H1 (cell line): ENCODE measurements at places on chromosomes 5 and 9.
A peak's percentile ranks its signal among the peaks of the same experiment; 100 is the strongest.

DNA sequence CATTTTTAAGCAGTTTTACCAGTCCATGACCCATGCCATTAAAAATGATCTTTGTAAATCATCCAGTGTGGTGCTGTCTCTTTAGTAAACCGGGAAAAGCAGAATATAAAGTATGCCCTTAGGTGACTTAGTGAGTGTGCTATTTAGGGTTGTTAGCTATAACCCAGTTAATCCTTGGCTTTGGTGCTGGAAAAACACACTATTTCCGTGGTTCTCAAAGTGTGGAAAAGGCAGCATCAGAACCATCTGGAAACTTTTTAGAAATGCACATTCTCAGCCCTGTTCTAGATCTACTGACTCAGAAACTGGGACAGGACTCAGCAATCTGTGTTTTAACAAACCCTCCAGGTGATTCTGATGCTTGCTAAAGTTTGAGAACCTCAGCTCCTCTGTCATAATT lies 123.6 kb upstream of the ZNF608 start:
- no peak for DNase-seq

DNA sequence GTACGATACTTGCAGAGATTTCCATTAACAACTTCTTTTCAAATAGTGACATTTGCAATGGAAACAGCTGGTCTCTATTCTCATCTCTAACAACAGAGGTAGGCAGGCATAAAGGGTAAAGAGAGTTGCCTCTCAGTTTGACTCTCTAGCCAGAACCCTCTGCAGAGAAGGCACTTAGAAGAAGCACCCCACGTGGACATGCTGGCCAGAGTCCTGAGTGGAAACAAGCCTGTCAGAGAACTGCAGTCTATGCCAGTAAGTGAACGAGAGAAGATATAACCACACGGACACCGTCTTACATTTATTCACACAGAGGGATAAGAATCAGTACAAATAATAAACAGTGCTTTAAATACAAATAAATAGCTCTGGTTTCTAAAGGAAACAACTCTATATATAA lies 11.0 kb upstream of the LHX6 start:
- no peak for DNase-seq

DNA sequence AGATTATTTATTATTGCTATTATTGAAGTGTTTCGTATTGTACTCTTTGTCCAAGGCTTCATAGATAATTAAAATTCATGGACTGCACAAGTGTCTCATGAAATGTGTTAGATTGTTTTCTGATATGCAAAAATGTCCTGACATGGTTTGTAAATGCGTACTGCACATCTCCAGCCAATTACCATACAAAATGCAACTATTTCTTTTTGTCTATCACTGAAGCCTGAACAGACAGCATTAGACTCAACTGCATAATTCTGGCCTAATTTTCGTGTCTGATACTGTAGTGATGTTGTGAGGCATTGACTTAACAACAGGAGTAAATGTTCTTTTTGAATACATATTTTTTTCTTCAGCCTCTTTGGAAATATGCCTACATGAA lies 498.2 kb upstream of the CD180 start:
- no peak for DNase-seq

DNA sequence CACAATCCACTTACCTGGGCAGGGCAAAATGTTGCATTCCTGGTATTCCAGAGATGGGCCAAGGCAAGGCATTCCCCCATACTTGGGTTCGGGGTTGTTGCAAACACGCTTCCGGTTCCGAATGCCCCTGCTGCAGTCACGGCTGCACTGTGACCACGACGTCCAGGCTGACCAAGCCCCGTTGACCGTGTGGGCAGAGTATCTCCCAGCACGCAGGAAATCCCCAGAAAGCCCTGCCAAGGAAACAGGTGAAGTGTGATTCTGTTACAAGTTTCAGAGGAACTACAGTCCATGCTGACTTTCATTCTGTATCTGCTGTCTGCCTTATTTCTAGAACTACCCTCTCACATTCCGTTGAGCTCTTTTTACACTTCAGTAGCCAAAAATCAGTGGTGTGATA lies 483.0 kb downstream of the SEMA5A start:
- DNase-seq, result no peak

DNA sequence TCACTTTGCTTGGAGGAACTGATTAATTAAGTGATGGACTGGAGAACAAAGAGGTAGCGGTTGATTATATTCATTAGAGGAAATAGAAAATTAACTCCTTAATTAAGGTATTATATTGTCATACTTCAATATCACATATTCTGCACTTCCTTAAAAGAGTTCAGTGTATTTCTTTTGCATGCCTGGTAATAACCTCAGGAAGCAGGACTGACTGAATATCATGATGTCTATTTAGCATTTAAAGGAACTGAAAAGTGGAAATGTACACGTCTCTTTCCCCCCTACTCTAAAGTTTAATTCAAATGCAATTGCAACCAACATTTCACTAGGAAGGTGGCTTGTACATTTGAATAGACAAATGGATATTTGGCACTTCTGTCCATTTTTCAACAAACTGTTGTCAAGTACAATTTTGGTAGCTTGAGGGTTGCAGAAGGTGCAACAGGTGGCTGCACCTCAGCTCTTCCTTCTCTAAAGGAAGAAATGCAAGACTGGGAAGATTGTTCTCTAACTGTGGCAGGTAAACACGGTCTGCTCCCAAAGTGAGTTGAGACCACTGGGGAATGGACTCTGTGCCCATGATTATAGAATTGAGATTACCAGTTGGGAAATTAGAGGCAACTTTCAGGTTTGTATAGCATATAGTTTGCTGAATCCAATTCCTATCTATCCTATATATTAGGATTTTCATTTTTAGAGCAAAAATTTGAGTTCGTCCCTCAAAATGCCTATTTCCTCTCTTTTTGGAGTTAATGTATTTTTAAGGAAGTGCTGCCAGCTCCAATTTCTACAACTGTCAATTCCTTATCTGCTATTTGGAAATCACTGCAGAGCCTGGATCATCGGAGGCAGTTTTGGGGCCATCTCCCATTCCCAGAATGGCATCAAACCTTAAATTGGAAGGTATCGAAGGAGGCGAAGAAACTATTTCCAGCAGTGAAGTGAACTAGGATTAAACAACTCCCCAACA lies 98.9 kb upstream of the TAF11L2 start:
- no peak for DNase-seq

- DNase-seq, result no peak
Measured at GRCh38 chr9:3296536-3296935, 229.3 kb downstream of the RFX3 start.

DNA sequence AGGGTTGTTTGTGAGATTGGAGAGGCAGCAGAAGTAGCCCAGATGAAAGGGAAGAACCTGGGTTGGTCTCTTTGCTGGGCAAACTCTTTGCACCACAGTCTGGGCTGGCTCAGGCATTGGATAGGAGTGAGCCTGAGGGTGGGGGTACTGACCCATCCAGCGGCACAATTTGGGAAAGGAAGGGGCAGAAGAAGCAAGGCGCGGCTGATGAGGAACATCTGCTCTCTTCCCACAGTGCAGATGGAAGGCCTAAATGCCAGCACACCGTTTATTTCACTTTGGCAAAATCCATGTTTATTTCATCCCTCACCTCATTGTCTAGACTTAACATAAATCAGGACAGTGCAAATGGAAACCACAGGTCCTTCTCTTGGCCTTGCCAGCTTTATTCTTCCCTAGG lies 32.3 kb downstream of the PALM2AKAP2 start:
- DNase-seq, result no peak

DNA sequence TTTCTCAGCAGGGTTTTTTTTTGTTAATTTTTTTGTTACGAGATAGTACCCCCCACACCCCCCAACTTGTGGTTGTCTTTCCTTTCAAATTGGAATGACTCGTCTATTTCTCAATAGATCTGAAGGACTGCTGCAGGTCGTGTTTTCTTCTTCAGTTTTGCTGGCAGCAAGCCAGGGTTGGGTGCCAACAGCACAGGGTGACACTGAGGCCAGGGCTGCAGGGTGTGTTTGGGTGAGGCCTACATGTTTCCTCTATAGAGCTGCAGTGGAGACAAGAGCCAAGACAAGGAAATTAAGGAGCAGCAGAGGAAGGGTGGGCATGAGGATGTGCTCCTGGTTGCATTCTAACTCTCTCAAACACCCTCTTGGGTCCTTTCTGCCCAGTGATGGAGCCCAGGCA lies 52.2 kb downstream of the NXNL2 start:
- DNase-seq, result no peak

DNA sequence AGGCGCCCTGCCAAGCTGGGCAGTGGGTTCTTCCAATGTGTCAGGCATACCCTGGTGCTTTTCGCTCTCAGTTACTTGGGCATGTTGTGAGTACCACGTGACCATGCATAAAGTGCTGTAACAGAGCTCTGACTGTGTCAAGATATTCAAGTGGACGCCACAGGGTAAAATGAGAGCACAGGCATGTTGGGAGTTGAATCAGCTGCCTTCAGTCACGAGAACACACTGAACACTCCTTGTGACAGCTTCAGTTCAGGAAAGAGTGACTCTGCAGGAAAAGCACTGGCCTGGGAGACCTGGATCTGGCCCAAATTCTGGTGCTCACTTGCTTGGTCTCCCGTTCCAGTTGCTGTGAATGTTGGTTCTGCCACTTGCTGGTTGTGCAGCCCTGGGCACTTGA lies 5.1 kb downstream of the MLANA start:
- no peak for DNase-seq

DNA sequence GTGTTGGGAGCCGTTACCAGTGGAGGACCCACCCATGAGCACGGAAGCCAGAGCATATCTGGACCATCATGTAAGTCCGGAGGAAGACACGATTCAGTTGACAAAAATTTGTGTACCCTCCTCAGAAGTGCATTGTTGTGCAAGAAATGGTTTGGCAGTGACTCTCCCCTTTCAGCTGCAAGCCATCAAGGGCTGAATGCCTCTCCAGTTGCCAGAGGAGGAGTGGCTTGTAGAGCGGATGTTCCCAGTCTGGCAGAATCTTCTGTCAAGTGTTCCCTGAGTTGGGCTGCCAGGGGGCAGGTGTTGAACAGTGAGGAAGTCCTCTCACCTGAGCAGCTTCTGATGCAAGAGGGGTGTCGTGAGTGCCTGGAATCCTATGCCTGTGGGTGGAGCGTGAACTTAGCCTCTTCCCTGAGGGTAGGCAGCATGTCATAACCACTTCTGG lies 27.6 kb upstream of the CDKN2AIPNL start:
- DNase-seq, result no peak

GRCh38 chr5:160044967-160045366 lies 36.0 kb downstream of the TTC1 start:
- DNase-seq, result no peak

- no peak for DNase-seq
Measured at GRCh38 chr9:107883496-107884124, 394.0 kb upstream of the KLF4 start.

DNA sequence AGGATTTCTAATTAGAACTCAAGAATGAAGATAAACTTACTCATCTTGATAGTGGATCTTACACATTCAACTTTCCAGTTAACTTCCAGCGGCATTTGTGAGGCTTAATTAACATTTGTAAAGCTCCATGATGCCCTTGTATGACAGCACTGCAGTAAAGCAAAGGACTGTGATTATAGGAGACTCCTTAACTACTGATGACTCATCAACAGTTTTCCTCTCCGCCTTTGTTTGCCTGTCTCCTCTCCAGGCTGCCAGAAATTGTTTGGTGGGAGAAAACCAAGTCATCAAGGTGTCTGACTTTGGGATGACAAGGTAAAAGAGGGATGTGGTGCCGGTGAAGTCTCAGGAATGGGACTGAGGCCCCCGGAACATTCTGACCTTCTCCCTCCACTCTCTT lies 20.4 kb upstream of the CYFIP2 start:
- no peak for DNase-seq

GRCh38 chr5:72108202-72109061 lies 1.2 kb downstream of the MAP1B start:
- DNase-seq, result no peak

DNA sequence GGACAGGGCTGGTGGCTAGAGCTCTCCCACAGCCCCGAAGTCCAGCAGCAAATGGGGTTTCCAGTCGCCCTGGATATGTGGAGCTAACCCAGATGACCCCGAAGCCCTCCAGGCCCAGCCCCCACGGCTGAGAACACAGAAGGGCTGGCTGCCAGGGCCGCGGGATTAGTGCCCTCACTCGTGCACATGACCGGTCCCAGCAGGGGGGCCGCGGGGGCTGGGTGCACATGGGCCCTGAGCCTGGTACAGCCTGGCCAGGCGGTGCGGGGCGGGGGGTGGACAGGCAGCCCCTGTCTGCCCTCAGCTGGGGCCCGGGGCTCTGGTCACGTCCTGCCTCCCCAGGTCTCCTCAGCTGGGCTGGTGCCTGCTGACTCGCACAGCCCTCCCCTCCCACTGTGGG lies 5.9 kb downstream of the SSNA1 start:
- DNase-seq, result no peak

DNA sequence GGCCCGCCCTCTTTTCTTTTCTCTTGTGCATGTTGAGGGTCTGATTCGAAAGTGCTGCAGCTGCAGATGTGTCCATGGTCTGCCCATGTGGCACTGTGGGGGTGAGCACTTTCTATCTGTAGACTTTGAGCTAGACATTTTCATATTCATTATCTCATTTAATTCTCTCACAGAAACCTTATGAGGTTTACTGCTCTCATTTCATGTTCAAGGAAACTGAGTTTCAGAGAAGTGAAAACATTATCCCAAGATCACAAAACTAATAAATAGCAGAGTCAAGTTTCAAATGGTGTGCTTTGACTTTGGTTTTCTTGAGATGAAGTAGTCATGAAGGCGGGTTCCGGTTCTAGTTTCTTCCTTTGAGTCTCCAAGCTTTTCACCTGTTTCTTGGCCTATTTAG lies 536.5 kb upstream of the ZNF462 start:
- DNase-seq, result no peak

- peak; percentile 38 for DNase-seq
Measured at GRCh38 chr5:102561894-102562760, 63.3 kb upstream of the SLCO6A1 start.

GRCh38 chr5:66329078-66329477 lies 185.0 kb downstream of the SREK1 start:
- DNase-seq, result no peak

DNA sequence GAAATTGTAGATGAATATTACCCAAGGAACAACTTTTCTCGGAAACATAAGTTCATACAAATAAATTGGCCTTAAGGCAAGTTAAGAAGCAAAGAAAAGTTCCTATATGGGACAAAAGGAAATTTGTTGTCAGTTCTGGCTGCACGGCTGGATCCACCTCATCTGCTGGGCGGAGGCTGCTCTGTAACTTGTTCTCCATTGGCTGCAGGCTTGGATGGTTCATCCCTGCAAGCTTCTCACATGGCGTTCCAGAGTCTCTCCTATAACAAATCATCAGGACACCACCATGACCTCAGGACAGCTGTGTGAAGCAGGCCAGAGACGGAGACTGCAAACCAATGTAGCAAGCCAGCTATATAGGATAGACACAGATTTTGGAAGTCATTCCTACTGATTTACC lies 81.4 kb upstream of the DAB2 start:
- DNase-seq, result no peak

DNA sequence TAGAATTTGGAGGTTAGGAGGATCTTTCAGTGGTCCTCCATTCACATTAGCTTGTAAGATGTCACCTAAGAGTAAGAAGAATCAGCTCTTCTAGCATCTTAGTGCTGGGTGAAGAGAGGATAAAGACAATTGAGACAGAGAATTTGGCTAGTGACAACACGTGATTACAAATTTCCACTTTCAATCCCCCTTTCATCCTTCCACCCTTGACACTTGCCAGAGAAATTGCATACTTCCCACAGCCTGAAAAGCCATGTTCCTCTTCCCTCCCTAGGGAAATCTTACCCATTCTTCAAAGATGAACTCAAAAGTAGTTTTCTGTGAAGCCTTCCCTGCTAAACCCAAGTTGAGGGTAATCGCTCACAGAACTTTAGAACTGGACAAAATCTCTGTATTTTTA lies 282.6 kb upstream of the PTGER4 start:
- no peak for DNase-seq

- no peak for DNase-seq
Measured at GRCh38 chr5:103340717-103341388, 82.3 kb downstream of the MACIR start.
